ENCODE measurements at places on chromosomes 16 and 17.

DNA sequence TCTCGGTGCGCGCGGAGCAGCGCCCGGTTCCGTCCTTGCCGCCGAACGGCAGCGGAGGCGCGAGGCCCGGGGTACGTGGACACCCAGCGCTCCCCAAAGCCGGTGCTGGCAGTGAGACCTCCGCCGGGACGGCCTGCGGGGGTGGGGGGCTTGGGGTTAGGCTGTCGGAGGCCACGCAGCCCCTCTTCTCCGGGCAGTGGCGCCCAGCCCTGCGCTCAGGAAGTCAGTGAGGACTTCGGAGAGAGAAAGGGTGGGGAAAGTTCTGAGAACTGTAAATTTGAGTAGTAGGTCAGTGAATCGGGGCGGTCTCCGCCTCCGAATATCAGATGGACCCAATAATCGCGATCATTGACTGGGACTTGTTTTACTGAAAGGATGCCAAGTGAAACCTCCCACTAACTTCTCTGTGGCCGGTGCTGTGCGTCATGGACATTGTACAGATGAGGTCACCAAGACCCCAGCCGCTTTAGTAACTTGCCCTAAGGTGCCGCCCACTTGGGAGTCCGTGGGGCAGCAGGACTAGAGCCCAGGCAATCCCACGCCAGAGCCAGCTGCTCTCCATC is 468 bp downstream of the IL4R start:
- DNase-seq, result peak; percentile 85

- no peak for DNase-seq
These were observed 7.1 kb downstream of the SETD1A start for GRCh38 chr16:30964574-30965226.

DNA sequence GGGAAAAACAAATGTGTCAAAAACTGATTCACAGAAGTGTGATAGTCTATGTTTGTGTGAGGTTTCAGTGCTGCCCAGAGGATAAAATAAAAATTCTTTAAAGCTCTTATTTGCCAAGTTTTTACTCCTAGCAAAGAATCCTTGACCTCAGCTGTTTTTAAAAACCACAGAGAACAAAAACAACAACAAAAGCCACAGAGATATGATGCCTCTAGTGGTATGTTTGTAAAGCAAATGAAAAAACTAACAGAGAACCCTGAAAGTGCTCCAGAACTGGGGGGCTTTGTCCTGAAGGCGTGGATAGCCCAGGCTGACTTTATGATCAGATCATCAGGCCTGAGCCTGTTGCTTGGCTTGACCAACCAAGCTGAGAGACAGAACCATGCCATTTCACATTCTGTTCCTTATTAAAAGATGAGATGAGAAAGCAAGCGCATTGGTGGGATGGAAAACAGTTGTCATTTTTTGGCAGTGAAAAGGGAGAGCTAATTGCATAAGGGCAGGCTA is 411.0 kb downstream of the CPPED1 start:
- DNase-seq, result peak; percentile 23

DNA sequence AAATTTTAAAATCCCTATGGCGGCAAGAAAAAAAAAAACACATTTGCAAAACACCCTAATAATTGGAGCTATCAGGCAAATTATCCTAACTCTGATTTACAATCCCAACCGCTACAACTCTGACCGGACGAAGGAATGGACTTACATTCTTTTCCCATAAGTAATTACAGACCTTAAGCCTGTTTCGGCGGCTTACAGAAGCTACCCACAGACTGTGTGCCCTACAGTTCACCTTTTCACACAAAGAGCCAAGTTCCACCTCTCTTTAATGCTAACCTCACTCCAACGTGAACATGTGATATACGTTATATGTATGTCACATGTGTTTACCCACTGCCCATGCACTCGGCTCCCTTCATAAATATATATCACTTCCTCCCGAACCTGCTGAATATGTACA is 8.7 kb upstream of the MEAK7 start:
- DNase-seq, result peak; percentile 50

DNA sequence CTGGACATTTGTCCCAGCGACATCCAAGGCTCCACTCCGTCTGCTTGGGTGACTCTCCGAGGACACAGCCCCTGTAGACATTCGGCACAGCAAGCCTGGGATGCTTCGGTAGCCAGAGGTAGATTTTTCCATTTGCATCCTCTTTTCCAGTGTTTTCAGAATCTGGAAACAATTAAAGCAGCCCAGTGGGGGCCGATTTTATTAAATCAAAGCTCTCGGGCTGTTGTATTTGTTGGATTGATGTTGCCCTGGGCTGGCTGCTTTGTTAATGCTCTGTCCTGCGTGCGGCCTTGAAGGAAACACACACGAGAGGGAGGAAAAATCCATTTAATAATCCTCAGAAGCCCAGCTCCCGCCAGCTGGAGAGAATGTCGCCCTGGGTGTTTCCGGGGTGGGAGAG is 158.1 kb upstream of the CIBAR2 start:
- no peak for DNase-seq

GRCh38 chr17:2027528-2028233 is 2.3 kb upstream of the DPH1 start:
- no peak for DNase-seq

- no peak for DNase-seq
These were observed 13.9 kb downstream of the NGFR start for GRCh38 chr17:49508866-49509587.

DNA sequence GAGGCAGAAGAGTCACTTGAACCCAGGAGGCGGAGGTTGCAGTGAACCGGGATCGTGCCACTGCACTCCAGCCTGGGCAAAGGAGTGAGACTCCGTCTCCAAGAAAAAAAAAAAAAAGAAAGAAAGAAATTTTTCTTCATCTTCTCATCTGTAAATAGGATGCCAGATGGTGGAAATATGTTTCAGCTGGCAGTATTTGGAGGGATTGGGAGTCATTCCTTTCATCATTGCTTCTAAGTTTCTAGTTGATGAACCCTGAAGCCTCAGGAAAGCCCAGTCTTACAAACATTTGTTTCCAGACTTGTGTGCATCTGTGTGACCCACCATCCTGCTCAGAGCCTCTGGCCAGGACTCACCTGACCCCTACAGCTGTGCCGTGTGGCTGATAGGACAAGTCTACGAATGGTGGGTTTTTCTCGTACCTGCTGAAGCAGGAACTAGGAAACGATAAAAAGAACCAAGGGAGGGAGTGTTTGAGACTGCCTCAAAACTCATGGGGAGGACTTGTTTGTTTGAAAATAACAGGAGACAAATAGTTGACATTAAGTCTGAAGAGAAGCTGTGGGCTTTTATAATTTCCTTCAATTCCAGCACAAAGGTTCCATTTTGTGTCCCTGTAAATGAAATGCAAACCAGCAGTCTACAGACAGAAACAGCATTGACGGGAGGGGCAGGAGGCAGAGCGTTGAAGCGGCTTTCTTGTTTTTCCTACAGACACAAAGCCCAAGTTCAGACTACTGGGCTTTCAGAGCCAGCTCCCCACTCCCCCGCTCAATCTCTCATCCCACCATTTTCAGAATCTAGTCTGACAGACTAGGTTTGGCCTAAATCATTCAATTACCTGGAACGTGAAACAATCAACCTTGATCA is 24.9 kb downstream of the CDRT4 start:
- no peak for DNase-seq

- no peak for DNase-seq
These were observed 25.8 kb upstream of the SRSF1 start for GRCh38 chr17:58032691-58033415.

DNA sequence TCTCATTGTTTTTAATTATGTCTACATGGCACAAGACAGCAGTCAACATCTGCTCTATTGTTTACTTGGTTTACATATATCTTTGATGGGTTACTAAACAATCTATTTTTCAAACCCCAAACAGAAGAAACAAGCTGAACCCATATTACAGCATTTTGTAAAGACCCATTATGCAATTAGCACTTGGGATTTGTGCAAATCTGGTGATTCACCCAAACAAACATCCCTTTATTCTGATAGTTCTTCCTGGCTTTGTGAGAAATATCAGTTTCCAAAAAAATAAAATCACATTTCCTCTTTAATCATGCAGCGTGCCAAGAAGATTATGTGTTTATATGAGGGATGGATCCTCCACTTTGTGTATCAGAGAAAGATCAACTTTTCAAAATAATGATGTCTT is 16.8 kb upstream of the RBFOX1 start:
- no peak for DNase-seq

DNA sequence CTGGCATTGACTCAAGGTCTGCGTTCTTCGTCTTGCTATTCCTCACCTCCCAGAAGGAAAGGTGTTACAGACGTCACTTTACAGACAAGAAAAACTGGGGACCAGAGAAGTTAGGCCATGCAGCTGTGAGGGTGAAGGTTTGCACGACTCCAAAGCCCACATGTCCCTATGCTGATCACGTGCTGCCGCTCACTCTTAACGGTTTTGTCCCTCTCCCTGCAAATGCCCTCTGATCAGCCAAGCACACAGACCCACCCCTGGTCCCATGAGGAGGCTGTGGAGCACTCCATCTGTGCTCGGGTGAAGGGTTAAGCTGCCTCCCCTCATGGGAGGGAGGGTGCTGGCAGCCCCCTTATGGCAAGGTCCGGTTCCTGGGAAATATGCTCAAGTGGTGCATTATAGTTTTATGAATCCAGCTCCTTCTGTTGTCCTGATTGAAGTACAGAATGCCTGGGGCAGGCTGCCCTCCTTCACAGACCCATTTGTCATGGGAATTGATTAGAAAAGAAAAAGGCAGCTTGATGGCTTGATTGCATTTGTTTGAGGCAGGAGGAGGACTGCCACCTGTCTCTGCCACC is 18.8 kb downstream of the CCDC182 start:
- no peak for DNase-seq

DNA sequence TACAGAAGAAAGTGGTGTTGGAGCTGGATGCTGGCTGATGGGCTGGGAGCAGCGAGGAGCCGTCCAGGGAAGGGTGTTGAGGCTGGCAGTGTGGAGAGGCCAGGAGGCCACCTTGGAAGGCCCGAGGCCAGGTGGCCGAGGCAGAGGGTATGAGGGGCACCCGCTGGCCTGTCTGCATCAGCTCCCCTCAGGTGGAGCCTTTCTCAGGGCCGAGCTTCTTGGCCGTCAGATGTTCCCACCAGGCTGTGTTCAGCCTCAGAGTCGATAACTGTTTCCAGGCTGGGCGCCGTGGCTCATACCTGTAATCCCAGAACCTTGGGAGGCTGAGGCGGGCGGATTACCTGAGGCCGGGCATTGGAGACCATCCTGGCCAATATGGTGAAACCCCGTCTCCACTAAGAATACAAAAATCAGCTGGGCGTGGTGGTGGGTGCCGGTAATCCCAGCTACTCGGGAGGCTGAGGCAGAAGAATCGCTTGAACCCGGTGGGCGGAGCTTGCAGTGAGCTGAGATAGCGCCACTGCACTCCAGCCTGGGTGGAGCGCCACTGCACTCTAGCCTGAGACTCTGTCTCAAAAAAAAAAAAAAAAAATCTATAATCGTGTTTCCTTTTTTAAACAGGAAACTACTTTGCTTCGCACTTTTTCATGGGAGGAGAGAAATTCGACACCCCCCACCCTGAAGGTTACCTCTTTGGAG is 25.3 kb downstream of the MGRN1 start:
- no peak for DNase-seq

GRCh38 chr16:29992344-29992967 is 3.0 kb downstream of the HIRIP3 start:
- DNase-seq, result no peak

- DNase-seq, result no peak
These were observed 20.5 kb downstream of the RNF157 start for GRCh38 chr17:76219670-76220383.

GRCh38 chr17:79740413-79740812 is 9.7 kb downstream of the ENPP7 start:
- DNase-seq, result no peak

DNA sequence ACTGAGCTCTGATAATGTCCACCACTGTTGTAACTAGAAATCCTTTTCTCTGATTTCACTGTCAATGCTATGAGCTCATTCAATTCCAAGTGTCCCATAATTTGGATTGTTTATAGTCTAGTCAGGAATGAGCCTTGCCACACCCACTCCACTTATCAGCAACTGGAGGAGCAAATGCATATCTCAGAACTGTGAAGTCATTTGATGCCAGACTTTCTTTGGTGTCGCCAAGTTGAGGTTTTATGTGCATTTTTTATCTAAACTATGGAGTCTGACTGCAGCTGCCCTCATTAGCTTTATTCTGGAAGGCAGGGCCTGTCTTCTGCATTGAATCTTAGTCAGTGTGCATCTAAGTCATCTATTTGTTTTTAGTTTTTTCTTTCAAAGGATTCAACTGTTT is 361.3 kb downstream of the PMP22 start:
- DNase-seq, result peak; percentile 27

DNA sequence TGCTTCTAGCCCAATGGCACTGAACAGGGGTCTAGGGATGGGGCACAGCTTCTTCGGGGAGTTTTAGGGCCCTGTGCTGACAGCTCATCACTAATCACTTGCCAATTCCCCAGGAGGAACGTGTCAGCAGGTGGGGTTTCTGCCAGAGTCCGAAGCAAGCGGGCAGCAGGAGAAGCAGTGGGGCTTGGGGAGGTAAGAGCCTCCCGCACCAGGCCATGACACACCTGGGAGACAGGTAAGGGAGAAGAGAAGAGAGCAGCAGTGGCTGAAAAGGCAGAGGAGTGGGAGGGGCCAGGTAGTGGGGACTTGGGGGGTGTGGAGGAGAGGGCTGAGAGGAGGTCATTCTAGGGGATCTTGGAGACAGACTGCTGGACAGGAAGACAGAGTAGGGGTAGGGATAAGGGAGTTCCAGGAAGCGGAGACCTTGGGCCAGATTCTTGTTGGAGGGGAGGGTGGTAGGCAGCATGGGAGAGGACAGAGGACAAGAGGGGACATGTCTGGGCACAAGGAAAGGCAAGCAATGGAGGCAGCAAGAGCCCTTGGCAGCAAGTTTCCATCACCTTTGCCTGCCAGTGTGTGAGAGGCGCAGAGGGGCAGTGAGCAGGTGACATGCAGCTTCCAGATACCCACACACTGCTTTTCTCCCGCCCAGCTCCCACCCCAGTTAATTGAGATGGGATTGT is 4.9 kb downstream of the PHOSPHO1 start:
- DNase-seq, result no peak

GRCh38 chr16:54475019-54475601 is 188.5 kb upstream of the IRX3 start:
- no peak for DNase-seq

GRCh38 chr16:48394355-48394703 is 9.1 kb upstream of the SIAH1 start:
- DNase-seq, result no peak

DNA sequence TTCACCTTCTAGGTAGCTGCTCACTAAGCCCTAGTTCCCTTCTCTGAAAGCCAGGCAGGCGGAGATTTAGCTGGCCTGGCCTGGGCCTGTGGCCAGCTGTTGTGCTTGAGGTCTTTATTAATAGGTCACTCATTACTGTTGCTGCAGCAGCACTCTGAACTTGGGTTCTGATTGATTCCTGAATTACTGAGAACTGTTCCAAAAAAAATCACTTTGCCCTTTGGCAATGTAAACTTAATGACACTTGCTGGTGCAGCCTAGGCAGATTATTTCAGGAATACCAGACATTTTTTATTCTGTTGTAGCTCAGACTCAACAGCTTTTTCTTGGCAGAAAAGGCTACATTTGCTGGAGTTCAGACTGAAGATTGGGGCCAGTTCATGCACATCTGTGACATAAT is 2.7 kb downstream of the TOM1L1 start:
- DNase-seq, result peak; percentile 15

DNA sequence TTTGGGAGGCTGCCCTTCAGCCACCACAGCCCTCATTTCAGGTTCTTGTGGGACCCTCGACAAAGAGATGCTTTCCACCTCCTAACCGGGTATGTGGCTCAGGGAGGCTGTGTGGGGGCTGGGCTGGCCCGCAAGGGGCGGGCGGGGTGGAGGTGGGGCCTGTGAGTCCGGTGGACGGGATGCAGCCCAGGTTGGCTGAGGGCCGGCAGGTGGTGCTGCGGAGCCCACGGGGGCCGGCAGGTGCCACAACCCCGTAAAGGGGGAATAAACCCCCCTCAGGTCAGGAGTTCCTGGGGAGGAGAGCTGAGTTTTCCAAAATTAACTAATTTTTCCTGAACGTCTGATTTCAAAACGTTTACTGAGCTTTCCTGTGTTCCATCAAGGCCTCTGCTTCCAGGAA is 4.9 kb upstream of the CIAO3 start:
- no peak for DNase-seq
